GM12892 (cell line): ENCODE measurements at places on chromosomes 11 and 22.

GRCh38 chr11:92449222-92449621 lies 224.6 kb downstream of the FAT3 start:
- DNase-seq: no peak

- no peak for DNase-seq
Observed at GRCh38 chr11:95505927-95506426, 275.0 kb upstream of the SESN3 start.

DNA sequence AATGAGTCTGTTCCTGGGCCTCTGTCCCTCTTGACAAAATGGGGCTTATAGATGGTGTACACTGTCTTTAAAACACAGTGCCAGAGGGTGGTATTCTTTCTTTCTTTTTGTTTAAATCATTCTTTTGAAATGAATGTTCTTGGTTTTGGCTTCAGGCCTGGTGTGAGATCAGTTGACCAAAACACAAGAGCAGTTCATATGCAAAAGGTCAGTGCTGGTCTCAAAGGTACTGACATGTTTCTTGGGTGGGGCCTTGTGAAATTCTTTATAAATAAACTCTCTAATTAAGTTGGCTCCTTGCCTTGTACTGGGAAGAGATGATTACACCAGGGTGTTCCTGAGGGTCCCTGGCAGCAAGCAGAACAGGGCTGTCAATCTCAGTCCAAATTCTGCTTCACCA lies 110.0 kb downstream of the FBXO7 start:
- DNase-seq: no peak

- no peak for DNase-seq
Observed at GRCh38 chr11:120554766-120555432, 43.4 kb downstream of the GRIK4 start.

DNA sequence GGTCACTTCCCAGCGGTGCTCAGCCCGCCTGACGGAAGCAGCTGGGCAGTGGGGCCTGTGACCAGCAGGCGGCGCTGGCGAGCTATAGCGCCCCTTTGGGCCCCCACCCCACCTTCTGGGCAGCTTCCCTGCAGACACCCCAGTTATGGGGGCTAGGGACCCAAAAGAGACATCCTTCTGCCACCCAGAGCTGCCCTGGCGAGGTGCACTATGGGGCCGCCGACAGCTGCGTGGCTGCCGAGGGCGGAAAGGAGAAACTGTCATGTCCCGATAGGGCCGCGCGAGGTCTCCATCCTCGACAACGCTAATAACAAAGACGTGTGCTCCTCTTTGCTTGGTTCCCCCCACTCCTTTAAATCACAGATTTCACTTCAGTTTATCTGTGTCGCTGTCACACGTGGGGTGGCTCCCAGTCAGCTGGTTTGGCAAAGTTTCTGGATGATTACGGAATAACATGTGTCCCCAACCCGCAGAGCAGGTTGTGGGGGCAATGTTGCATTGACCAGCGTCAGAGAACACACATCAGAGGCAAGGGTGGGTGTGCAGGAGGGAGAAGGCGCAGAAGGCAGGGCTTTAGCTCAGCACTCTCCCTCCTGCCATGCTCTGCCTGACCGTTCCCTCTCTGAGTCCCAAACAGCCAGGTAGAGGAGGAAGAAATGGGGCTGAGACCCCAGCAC lies 673 bp upstream of the MYO7A start:
- peak; percentile 69 for DNase-seq

DNA sequence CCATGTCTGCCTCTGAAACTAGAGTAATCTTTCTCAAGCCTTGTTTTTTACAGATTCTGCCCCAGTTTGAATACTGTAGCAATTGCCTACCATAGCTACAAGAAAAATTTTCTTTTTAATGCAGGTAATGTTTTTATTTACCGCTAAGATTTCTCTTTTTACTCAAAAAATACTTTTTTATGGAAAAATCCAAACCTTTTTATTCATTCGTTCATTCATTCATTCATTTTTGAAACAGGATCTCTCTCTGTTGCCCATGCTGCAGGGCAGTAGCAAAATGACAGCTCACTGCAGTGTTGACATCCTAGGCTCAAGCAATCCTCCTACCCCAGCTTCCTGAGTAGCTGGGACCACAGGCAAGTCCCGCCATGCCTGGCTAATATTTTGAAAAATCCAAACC lies 2.7 kb upstream of the CPT1A start:
- DNase-seq: no peak

DNA sequence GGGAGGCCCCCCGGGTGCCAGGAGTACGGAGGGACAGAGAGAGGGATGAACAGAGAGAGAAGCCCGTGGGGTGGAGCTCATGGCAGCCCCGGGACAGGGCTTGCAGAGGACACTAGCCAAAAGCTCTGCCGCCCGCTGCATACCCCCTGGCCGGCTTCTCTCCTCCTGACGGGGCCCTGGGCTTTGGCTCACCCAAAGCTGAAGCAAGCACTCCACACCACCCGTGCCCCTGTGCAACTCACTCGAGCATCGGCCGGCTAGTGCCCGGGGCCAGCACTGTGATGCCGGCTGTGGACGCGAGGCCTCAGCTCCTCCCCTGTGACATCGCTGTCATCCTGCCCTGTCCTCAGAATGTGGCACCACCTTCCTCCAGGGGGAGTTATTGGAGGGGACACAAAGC lies 429.6 kb downstream of the BRD1 start:
- no peak for DNase-seq

GRCh38 chr11:65862191-65862735 lies 2.0 kb downstream of the MUS81 start:
- DNase-seq: no peak

GRCh38 chr11:102513869-102514268 lies 16.7 kb downstream of the MMP7 start:
- DNase-seq: no peak

DNA sequence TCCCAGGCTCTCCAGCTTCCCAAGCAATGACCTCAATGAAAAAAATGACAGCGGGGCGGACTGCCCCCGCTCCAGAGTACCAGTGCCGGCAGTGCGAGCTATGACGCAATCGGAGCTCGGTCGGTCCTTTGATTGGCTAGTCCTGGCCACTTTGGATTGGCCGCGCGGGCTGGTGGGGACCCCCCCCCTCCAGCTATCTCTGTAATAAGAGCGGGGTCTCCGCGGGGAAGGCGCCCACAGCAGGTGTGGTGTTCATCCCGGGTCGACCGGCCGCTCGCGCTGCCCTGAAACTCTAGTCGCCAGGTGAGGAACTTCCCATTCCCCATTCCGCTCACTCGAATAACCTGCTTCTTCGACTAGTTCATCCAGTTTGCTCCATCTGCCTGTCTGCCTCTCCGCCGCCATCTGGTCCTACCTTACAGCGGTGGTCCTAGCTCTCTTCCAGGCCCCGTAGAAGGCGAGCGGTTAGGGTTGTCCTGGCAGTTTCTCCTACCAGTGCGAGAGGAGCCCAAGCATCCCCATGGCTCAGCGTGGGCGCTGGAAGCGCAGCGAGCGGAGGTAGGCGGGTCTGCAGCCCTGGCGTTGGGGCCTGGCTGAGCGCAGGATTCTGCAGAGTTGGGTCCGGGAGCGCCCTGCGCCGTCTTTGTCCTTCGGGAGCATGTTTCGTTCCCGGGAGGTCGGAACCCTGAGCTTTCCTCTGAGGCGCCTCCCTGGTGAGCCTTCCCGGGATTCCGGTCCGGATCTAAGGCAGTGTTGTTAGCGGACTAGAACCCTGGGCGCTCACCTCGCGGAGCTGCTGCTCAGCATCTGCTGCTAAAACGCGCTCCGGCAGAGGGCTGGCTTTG lies at the start of gene CALCB:
CALCB (plus strand) TSS at position 233 of the 845 bp plus-strand sequence. CDS start 1,126 bp downstream, outside the sequence.
- no peak for DNase-seq

GRCh38 chr22:49589301-49589700 lies 238.4 kb downstream of the BRD1 start:
- DNase-seq: no peak

DNA sequence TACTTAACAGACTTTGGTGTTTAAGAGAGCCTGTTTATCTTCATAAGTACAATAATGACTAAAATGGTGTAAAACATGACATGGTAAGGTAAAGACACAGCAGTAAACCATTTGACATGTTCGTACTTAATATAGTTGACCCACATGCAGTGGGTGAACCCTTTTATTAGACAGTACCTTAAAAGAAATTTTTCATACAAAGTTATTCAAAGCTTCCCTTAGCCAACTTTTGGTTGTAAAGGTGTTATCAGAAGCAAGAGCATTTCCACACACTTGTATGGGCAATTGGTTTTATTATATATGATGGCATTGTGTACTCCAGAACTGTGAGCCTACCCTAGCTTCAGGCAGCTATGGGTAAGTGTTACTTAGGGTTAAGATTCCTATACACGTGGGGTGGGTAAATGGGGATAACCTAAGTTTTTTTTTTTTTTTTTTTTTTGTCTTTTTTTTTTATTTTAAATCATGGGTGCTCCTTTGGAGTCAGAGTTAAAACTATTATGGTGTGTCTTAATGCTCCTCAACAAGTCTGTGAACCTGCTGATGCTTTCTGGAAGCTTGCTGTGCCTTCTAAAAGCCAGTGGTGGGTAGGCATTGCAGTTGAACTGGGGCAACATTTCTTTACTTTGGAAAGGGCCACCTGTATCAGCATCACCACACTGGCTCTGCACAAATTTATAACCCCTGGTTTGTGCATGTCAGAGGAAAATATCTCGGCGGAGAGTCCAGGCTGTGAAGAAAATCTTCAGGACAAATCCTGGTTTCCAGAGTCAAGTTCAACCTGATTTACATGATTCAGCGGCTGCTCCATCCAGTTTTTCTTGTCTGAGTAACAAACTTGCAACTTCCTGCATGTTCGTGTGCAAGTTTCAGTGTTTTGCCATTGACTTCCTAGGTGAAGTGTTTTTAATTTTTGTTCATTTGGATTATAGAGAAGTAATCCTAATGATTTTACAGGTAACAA lies 3.3 kb downstream of the PCF11 start:
- DNase-seq: no peak

- DNase-seq: no peak
Observed at GRCh38 chr11:67419325-67420049, 4.0 kb downstream of the CARNS1 start.

DNA sequence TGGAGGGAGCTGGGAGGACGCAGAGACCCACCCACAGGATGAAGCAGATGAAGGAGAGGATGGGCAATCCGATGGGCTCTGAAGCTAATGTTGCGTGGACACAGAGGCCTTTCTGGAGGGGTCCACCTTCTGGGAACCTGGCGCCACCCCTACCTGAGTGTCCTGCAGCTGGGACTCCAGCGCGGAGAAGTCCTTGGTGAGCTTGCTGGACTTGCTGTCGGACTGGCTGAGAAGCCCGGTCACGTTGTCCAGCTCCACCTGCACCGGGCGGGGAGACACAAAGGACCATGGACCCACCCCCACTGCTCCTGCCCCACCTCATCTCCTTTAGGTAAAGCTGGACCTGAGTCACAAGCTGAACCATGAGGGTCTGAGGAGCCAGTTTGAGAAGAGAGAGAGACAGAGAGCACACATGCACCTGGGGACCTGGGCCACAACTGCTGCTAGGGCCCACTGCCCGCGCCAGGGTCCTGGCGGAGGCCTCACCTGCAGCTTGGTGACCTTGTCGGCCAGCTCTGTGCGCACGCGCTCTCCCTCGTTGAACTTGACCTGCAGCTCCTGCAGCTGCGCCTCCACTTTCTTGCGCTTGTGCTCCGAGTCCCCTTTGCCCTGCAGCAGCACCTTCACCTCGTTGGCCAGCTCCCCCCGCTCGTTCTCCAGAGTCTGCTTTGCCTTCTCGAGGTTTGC lies 40.8 kb downstream of the APOL1 start:
- no peak for DNase-seq

DNA sequence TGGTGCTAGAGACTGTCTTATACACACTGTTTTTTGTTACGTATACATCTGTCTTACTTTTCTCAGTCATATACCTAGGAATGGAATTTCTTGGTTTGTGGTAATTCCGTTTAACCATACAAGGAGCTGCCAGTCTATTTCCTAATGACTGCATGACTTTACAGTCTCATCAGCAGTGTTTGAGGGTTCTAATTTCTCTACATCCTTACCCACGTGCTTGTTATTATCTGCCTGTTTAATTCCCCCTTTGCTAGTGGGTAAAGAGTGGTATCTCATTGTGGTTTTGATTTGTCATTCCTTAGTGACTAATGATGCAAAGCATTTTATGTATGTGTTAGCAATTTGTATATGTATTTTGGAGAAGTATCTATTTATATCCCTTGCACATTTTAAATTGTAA lies 1008.0 kb downstream of the FAM181B start:
- no peak for DNase-seq

- DNase-seq: no peak
Observed at GRCh38 chr11:134438542-134439537, 26.8 kb upstream of the B3GAT1 start.

DNA sequence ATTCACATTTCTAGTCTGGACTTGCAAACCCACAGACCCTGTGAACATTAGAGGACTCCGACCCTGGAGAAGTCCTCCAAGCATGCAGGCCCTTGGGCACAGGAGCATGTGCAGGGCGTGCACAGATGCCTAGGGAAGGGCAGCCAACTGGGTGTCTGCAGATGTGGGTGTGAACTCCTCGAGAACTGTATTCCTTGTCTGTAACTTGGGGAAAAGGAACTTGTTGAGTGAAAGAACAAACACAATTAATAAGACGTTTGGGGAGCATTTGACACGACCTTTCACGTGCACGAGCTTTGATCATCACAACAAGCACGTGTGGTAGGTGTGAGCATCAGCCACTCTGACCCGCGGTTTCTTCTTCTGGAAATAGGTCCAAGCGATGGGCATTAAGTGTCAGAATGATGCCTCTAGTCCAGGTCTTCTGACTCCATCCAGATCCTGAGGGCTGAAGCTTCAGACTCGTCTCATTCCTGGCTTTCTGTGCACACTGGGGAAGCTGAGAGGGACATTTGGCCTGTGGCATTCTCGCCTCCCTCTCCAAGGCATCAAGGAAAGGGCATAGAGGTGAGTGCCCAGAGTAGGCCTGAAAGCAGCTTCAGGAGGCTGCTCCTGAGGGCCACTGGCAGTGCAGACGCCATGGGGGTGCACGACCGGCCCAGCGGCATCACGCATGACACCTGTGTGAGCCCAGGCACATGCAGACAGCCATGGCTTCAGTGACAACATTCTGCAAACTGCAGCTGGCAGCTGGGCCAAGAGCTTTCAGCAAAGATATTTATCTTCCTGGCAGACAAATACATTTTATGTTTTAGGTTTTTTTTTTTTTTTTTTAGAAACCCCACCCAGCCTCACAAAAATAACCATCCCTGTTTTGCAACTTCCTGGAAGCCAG lies 32.5 kb downstream of the ALX4 start:
- no peak for DNase-seq

DNA sequence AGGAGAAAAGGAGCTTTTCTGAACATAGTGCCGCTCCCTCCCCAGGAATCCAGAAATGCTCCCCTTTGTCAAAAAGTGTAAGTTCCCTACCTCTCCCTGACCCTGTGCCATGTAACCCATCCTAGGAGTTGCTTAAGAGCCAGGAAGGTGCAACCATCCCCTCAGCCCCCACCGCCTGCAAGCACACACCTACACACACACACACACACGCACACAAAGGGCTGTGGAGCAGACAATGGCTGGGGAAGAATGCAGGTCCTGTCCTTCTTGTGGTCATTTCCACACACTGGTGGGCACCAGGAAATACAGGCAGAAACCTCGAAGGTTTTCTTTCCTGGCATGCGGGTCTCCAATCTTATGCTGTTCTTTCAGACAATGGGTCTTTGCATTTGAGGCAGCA lies 1.2 kb downstream of the P2RX3 start:
- DNase-seq: no peak

GRCh38 chr11:8719211-8719649 lies 36.6 kb downstream of the RPL27A start:
- DNase-seq: no peak
